ENCODE measurements at places on chromosomes 12 and 14.

GRCh38 chr14:22070119-22070982 lies 396.7 kb upstream of the OR4E1 start:
- DNase-seq, result peak; percentile 57

DNA sequence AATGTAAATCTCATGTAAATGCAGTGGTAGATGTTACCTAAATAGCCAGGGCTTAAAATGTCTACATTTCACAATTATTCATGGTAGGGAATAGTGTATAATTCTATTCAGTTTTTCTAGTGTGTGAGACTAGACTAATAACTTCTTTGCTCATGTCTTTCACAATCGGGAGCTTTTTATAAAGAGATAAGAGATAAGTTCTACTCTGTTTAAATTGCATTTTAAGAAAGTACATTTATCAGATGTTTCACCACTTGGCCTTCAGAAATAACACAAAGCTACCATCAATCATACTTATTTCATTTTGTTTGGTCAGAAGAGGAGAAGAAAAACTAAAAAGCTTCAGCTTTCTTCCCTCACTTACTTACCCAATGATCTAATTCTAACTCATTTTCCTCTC lies 725.5 kb upstream of the FLRT2 start:
- DNase-seq, result no peak

GRCh38 chr12:5525783-5526367 lies 94.0 kb downstream of the NTF3 start:
- DNase-seq, result peak; percentile 12

GRCh38 chr14:77154421-77154820 lies 12.8 kb upstream of the ZDHHC22 start:
- no peak for DNase-seq

DNA sequence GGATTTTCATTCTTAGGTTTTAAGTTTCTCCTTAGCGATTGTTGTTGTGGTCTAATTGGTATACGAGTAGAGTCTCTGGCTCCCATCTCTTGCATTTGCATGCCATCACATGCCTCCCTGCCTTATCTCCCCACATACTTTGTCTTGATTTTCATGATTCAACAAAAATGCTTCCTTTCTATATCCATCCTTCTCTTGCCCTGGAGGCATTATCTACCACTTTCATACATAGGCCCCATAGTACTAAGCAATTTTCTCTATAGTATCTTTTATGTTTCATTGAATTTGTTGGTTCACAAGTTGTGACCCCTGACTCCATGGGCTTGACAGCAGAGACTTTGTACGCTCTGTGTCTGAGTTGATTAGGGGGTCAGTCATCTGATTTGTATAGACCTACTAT lies 226.1 kb downstream of the ACSS3 start:
- no peak for DNase-seq

GRCh38 chr12:77861317-77861716 lies 30.6 kb downstream of the NAV3 start:
- DNase-seq, result no peak

GRCh38 chr12:132546647-132547046 lies 56.7 kb downstream of the FBRSL1 start:
- DNase-seq, result no peak

DNA sequence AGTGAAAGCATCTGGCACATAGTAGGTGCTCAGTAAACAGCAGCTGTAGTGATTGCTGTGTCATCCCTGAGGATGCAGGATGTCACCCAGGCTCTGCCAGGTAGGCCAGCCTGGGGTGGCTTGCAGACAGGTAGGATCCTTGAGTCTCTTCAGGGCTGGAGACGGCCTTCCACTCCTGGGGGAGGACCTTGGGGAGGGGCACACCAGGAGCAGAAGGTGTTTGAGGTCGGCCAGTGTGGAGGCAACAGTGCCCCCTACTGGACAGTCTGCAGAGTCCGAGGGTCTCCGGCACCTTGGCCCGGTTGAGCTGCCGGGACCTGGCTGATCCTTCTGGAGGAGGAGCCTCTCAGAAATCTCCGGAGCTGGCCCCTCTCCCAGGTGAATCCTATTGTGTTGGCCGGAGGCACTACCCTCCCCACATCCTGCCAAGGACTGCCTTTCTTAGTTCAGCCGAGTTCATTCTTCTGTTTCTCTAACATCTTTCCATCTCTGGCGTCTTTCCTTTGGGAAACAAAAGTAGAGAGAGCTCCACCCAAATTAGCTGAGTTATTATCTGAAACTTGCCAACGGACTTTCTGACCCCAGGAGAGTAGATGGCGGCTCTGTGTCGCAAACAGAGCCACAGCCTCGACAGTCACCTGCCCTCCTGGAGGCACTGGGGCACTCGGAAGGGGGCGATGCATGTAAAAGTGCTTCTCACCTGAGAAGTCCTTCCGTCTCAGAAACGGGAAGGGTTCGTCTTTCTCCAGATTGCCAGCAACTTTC lies 41.8 kb upstream of the CLMN start:
- DNase-seq, result peak; percentile 82

DNA sequence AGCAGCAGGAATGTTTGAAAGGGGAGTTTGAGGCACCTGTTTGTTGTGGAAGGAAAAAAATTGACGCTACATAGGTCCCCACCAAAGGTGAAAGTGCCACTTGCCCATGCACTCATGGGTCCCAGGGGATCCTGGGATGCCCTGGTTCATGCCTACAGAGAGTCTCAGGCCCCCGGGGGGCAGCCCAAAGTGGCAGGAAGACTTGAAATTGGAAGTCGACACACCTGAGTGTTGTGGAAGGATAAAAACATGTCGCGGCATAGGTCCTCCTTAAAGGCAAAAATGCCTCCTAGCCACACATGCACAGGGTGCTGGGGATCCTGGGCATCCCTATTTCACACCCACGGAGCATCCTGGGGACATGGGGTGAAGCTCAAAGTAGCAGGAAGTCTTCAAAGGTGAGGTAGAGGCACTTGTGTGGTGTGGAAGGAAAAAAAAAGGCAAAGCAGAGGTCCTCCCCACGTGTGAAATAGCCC lies 576.1 kb downstream of the ALG10 start:
- no peak for DNase-seq

DNA sequence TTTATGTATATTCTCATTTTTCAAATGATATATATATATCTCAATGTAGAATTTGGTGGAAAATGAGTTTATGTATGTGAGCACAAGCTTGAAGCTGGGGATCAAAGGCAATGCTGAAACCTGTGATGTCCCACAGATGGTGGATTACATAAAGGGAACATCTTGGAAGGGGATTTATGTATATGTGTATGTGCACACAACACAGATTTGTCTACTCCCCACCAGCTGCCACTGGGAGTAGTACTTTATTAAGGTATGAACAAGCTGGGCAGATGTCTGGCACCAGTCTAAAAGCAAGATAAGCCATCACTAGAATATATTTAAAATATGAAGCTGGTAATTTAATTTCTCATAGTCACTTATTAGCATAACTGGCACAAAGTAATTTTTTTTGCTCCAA lies 895.6 kb downstream of the SLC6A15 start:
- no peak for DNase-seq

Data from activated CD8-positive, alpha-beta memory T cell treated with anti-CD3 and anti-CD28 coated beads, Interleukin-2, amount 50 U/mL, for 48 hours (primary cell).